ENCODE measurements at places on chromosomes 5 and 9. TPM values are rescaled to one million over a fixed set of nuclear protein-coding genes. Genes with fewer than 3 reads are reported as not detected.

- no peak for DNase-seq
These were observed 175.8 kb upstream of the KLF9 start for GRCh38 chr9:70590315-70590677.

The DOCK2 gene
- total RNA-seq, result 15.5 TPM

The LHX2 gene
- not detected for total RNA-seq

DNA sequence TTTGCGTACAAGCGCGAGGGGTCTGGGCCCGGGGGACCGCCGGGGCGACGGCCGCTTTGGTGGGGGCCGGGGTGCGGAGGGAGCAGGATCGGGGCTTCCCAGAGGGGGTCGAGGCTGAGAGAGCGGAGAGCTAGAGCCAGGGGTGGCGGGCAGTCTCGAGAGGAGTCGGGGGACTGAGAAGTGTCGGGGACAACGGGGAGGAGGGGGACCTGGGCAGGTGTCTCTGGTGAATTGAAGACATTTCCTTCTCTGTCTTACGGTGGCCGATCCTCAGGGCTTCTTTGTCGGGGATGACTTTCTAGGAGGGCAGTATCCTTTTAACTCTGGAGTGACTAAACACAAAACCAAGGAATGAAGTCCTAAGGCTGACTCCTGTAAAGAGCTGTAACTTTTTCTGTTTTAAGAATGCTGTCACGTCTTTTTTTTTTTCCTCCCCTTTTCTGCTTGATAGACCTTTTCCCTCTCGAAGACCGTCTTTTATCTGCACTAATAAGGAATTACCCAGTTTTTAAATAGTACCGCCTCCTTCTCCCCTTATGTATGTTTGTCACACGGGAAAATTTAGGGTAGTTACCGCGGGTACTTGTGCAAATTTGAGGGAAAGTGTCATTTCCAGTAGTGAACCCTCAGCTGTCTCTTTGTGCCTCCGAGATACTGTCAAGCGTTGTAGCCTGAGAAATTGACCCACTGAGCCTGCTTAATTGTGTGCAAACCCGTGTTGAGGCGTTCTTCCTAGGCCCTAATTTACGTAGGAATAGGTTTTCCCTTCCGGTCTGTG lies 822 bp downstream of the DENND4C start:
- DNase-seq, result peak; percentile 57

DNA sequence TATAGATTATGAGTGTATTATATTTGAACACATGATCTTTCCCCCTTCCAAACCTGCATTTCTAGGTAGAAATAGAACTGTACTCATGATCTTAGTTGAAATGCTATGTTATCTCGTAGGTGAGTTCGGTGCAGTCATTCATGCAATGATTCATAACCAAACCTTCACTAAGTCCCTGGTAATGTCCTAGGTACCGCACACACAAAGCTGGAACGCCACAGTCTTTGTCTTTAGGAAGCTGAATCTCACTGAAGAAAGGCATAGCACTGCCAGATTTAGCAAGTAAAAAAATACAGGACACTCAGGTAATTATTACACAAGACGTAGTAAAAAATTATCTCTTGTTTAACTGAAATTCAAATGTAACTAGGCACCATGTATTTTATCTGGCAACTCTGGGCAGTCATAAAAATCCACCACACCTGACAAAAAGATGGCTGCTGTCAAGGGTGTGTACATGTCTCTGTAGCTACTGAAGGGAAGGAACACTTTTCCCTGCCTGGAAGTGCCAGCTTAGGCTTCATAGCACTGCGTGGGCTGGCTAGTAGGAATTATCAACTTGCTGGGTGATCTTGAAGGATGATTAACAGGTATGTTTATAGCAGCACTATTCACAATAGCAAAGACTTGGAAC lies 28.0 kb upstream of the TXN start:
- DNase-seq, result no peak

- no peak for DNase-seq
These were observed 28.4 kb downstream of the HSDL2 start for GRCh38 chr9:112408275-112408674.

DNA sequence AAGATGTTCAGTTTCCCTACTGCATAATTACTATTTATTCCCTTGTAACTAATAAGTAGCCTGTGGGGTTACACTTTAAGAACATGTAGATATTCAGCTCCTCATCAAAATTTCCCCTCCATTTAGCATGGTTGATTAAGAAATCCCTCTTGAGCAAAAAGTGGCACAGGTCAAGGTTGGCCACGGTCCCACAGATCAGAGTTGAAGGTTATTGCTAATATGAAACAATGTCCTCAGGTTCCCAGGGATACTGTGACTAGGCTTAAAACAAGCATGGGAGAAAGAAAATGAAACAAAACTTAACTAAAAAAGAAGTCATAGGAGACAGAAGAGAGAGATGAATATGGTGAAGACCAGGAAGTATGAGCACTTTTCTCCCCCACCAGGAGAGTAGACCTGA lies 64.2 kb downstream of the RFK start:
- no peak for DNase-seq

DNA sequence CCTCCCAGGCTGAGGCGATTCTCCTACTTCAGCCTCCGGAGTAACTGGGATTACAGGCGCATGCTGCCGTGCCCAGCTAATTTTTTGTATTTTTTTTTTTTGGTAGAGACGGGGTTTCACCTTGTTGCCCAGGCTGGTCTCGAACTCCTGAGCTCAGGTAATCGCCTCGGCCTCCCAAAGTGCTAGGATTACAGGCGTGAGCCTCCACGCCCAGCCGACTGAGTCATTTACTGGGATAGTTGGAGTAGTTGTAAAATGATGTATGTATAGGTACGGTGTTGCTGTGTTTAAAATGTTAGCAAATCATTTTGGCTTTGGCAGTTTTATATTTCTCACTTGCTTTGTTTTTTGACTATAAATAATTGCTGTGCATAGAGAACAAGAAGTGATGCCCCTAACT lies 209.4 kb downstream of the ADAMTSL1 start:
- no peak for DNase-seq

DNA sequence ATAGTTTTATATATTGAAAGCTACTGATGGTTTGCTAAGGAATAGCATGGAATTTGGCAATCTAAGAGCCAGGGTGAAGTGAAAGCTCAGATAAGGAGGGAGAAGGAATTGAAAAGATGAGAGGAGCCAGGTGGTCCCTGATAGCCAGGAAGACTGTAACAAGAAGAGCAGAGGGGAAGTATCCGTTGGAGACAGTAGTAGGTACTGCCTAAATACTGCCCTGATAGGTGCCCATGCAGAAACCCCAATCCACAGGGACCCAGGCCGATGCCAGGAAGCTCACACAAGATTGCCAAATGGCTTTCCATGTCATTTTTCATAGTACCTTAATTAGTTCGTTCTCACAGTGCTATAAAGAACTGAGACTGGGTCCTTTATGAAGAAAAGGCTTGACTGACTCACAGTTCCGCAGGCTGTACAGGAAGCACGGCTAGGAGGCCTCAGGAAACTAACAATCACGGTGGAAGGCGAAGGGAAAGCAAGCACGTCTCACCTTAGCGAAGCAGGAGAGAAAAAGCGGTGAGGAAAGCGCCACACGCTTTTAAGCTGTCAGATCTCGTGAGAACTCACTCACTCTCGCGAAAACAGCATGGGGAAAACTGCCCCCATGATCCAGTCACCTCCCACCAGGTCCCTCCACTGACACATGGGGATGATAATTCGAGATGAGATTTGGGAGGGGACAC lies 13.0 kb downstream of the ACTL7B start:
- no peak for DNase-seq

DNA sequence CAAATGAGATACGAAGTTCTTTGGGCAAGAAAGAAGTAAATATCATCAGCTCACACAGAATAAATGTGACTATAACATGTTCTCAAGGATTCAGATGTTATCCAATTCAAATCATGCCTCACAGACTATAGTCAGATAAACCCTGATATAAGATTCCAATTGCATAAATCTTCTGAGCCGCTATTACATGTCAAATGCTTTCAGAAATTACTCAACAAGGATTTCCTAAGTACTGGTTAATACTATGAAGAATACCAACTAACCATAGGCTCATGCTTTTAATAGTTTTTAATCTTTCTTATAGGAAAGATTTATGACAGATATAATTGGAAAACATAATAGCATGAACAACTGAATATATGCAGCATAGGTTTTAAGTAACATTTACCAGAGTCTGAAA lies 73.6 kb downstream of the BAAT start:
- DNase-seq, result no peak

The PCDHA1 gene
- total RNA-seq, result not detected

DNA sequence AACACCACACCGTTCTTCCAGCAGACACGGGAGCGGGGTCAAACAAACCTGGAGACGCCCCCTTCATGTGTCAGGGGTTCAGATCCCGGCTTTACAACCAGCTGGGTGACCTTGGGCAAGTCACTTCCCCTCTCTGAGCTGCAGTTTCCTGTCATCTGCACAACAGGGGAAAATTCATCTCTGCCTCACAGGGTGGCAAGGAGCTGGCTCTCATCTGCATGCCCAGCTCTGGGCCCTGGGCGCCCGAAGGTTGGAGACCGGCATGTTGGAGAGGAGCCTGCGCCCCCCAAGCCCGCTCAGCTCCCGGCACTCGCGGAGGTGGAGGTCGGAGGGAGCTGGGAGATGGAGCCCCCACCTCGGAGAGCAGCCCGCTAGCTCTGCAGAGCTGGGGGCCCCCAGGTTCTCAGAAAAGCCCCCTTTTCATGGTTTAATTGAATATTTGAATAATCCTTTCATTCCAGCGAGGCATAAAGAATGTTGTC lies 20.4 kb downstream of the NR5A1 start:
- no peak for DNase-seq

The TOMM5 gene
- 53.2 TPM for total RNA-seq

DNA sequence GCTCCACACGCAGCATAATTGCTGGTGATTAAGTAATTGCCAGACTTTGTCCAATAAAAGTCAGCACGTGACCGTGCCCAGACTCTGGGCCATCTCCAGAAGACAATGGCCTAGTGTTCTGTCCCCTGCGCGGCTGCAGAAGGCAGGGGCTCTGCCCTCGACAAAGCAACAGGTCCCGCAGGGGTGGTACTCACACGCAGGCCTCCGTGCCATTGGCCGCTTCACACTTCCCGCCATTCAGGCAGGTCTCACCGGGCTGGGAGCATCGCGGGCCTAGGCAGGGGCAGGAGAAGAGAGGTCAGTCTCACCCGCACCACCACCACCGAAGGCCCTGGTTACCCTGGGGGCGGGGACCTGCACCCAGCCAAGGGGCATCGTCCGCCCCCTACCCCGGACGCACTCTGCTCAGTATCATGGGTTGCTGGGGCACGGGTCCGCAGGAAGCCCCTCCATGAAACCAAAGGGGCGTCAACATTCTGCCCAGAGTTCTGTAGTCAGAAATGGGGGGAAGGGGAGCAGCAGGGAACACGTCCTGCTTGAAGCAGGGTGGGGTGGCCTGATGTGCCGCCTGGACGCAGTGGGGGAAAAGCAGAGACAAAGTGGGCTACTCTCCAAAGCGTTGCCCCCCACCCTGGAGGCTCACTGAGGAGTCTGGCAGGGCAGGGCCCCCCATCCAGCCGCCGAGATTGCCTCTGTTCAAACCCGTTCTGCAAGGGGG lies 1.9 kb downstream of the NOTCH1 start:
- DNase-seq, result peak; percentile 82

GRCh38 chr9:98491828-98492227 lies 216.9 kb downstream of the GABBR2 start:
- no peak for DNase-seq

Data from Peyer's patch (tissue), 4 donors.